ENCODE measurements at places on chromosomes 3 and 15.

- no peak for DNase-seq
Measured at GRCh38 chr3:121490161-121490560, 55.6 kb downstream of the POLQ start.

DNA sequence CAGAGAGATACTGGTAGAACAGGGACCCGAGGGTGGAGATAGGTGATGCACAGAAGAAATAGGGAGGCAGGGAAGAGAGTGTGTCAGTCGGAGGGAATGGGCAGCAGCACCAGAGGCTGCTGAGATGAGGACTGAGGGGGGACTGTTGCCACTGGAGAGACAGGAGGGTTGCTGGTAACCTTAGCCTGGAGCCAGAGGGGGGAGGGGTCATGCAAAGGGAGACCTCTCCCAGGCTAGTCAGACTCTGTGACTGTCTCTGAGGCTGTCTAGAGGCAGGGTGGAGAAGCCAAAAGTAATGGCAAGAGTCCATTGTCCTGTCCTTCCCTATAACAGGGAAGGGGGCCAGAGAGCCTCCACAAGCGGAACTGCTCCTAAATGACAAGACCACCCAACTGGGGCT is 2.1 kb upstream of the DLEC1 start:
- no peak for DNase-seq

DNA sequence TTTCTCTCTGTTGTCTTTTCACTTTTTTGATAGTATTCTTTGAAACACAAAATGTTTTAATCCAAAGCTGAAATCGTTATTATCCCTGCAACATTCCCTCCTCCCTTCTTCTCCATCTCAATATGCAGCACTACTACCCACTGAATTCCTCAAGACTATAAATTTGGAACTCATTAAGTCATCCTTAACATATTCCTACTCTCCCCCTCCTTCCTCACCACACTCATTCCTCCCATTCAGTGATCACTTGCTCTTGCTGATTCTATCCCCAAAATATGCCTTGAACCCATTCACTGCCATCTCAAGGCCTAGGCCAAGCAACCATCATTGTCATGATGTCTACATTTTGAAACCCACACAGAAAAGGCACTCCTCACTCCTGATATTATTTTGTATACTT is 2.4 kb upstream of the PIK3R4 start:
- no peak for DNase-seq

DNA sequence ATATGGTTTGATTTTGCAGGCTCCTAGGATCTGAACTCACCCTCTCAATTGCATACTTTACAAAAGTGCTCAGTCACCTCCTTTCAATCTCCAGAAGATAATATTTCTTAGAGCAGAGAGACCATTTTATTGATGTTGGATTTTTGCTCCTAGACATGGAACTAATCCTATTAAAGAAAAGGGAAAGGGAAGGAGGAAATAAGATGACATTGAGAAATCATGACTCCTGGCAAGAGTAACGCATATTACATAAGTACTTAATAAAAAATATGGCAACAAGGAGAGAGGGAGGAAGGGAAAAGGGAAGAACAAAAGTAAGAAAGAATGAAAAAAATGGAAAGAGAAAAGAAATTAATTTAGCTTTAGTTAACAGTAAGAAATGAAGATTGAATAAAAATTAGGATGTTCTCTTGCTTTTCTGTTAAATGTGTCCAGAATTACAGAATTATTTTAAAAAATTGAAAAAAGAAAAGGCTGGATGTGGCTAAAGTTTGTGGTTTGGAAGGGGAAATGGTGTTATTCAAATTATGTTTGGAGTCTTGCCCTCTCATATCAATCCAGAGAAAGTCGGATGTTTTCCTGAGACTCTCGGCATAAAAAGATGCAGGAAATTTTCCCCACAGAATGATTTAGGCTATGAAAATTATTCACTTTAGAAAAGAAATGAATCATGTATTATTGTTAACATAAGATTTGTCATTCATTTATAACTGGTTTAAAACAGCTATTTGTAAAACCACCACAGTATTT is 474.0 kb downstream of the FGF12 start:
- no peak for DNase-seq

DNA sequence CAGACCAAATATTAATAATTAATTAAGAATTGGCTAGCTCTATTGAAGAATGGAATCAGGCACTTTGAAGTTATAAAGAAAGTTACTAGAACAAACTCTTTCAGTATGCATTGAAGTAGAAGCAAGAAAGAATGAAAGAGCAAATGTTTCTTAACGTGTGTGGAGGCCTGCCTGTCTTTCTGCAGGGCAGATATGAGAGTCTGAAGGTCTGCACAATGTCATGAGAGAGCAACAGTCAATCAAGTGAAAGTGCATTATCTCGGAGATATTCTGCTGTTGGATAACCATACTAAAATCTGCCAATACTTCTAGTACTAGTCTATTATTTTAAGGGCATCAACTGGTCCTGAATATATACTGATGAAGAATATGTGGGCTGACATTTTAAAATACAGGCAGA is 1270.8 kb downstream of the ZPLD1 start:
- no peak for DNase-seq

DNA sequence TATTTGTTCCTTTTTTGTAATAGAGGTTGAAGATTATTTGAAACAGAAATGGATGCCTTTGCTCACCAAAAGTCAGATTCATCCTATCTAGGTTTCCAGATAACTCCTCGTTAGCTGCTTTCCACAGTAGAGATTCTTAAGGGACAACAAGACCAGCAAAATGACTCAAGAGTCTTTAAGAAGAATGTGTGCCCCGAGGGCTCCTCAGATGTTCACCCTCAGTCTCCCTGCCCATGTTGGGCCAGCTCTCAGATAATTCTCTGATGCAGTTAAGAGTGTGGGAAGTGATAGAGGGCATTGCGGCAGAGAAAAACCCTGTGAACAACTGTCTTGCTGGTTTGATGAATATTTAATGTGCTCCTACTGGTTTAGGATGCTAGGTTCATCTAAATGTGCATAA is 251.1 kb downstream of the PTPRG start:
- DNase-seq: no peak
